ENCODE measurements at places on chromosomes 1 and 21. TPM values are rescaled to one million over a fixed set of nuclear protein-coding genes. Genes with fewer than 3 reads are reported as not detected.

The CELA2A gene
- total RNA-seq, result not detected

The SYPL2 gene
- 0.15 TPM for total RNA-seq

The OR6K3 gene
- not detected for total RNA-seq

The INSRR gene
- not detected for total RNA-seq

The ATF3 gene
- 37.4 TPM for total RNA-seq

The XPR1 gene
- 13.4 TPM for total RNA-seq

The GBP4 gene
- total RNA-seq, result 8.3 TPM

The ADAM30 gene
- total RNA-seq, result not detected

The CD101 gene
- total RNA-seq, result 9.3 TPM

The ACTN2 gene
- 0.34 TPM for total RNA-seq

The DNASE2B gene
- total RNA-seq, result not detected

The C1orf226 gene
- not detected for total RNA-seq

The DNAJC28 gene
- 2.6 TPM for total RNA-seq

The GPR37L1 gene
- total RNA-seq, result under 0.01 TPM

The OR6K6 gene
- total RNA-seq, result not detected

DNA sequence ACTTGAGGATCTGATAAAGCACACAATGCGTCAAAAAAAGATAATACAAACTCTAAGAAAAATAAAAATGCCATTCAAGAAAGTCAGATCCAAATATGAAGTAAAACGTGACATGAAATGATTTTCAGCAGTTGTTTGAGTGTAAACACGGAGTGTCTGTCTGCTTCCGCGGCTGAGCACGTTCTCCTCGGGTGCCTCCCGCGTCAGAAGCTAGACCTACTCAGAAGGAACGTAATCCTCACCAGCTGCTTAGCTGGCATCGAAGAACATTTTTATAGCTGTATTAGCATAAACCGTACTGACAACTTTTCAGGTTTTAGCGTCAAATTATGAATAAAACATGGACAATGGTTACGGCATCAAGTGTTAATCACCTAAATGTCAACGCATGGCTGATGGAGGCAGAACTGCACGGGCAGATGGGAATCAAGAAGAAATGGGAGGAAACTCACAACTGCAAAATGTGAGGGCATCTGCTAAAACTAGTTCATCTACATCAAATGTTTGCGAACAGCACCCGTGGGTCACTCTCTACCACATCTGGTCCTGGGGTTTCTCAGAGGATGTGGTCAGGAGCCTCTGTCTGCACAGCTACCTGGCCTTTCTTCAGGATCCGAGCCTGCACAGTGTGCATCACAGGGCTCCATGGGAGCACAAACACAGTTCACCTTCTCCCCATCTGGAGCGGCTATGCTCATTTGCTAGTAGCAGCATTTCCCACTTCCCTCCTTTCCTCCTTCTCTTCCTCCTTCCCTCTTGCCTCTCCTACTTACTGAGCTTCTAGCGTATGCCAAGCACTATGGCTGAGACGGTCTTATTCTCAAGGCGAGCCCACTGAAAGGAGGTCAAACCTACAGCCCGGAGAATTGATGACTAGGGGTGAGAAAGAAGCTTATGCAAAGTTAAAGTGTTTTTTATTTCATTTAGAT lies 40.0 kb downstream of the RCAN1 start:
- DNase-seq, result no peak

DNA sequence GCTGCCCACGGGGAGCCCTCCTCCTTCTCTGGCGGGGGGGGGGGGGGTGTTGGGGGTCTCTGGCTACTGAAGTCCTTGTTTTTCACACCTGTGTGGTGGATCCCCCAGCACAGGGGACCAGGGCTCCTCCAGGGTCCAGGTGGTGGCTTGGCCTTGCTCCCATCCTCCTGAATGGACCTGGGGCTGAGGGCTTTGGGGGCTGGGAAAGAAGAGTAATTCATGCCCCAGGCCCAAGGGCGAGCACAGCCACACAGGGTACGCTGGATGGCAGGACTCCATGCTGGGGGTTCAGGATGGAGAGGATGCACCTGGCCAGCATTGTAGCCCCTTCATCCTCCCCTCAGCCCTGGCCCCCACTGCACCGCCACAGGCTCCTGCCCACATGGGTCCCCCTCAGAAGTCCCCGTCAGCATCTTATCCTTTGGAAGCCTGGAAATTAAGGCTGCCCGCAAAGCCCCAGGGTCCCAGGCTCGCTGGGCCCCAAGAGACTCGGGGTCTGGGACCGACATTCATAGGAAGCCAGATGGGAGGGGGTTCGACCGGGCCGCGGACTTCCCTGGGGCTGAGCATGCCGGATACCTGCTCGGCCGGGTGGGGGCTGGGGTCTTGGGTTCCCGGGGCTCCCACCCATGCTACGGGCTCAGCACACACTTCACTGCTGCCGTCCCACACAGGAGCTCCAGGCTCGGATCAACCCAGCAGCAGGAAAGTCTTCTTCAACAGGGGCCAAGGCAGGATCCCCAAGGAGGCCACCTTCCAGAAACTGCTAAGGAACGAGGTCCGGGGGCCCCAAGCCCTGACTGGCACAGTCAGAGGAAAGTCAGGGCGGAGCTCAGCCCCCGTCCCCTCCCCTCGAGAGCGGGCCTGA lies 49.0 kb upstream of the ACTRT2 start:
- DNase-seq, result no peak

GRCh38 chr1:50705699-50706098 lies 254.4 kb downstream of the FAF1 start:
- DNase-seq, result no peak

- DNase-seq, result no peak
Measured at GRCh38 chr1:30881319-30882181, 27.0 kb downstream of the SDC3 start.

GRCh38 chr1:246519514-246519913 lies 12.4 kb upstream of the SMYD3 start:
- DNase-seq, result no peak

GRCh38 chr1:52927212-52928014 lies at the start of gene SCP2:
Gene SCP2 (plus strand): TSS chr1:52927276. CDS start chr1:52927397, 121 bp downstream.
- DNase-seq, result peak; percentile 86

GRCh38 chr1:221309723-221310122 lies 430.5 kb downstream of the HLX start:
- no peak for DNase-seq

- DNase-seq, result peak; percentile 70
Measured at GRCh38 chr1:27436204-27437159, 44.1 kb downstream of the GPR3 start.

- DNase-seq, result no peak
Measured at GRCh38 chr1:45260244-45260643, 53.8 kb upstream of the ZSWIM5 start.

DNA sequence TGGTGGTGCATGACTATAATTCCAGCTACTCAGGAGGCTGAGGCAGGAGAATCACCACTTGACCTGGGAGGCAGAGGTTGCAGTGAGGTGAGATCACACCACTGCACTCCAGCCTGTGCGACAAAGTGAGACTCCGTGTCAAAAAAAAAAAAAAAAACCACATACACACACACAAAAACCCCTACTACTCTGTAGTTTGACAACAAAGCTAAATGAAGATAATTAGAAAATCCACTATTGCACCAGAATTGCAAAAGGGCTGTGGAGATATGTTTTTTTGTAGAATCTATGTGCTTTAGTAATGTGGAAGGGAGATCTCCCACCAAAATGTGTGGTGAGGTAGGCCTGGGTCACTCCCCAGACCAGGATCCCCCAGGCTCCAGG lies 32.2 kb upstream of the KHDRBS1 start:
- no peak for DNase-seq

GRCh38 chr1:53314096-53314495 lies 13.8 kb downstream of the LRP8 start:
- DNase-seq, result no peak

DNA sequence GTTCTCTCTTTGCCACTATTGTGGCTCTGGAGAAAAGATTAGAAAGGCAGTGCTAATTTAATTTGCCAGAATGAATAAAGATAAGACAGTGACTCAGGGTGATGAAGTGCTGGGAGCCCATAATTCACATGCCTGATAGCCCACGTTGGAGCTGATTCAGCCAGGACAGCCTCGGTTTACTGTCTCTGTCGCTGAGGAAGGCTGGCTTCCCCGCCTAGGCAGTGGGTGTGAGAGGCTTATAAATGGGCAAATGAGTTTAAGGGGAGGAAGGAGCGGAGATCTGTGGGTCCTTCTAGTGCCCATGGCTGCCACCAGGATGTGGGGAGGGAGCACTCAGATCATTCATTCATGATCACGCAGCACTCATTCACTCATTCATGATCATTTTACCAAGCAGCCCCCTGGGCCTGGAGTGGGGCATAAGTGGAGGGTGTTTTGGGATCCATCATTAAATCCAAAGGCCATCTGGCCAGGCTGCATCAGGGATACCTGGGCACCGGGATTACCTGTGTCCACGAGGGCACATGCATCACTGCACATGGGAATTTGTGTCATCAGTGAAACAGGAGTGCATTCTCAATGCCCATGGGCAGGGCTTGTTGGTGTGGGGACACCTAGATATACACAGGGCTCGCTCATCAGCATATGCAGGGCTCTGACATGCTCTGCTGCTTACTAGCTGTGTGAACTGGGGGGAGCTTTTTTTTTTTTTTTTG lies 315.4 kb downstream of the MATN1 start:
- peak; percentile 89 for DNase-seq

GRCh38 chr1:156586892-156587477 lies 4.6 kb upstream of the NAXE start:
- no peak for DNase-seq

GRCh38 chr1:10629816-10630571 lies 155.2 kb downstream of the PEX14 start:
- no peak for DNase-seq

DNA sequence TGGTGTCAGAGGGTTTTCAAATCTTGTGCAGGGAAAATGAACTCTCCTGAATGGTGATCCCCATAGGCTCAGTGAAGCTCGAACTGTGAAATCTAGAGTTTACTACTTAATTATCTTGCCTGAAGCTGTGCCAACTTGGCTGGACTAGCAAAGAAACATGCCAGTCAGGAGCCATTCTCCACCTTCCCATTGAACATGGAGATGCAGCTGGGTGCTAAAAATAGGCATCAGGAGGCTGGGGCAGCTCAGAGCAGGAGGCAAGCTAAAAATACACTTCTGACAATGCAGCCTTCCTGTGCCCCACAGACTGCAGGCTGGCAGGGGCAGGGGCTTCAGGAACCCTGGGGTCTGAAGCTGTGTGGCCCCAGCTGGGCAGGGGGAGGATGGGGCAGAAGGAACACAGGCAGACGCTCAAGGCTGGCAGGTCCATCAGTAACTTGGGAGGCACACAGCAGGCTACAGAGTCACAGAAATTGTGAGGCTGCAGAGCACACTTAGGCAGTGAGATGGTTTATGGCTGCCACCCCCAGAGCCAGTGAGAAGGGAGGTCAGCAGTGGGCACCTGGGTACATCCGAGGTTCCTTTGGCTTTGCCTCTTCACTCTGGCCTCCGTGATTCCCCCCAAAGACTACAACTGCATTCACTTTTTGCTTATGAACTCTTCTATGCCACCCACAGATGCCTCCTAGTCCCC lies 155.4 kb upstream of the KCND3 start:
- no peak for DNase-seq

- peak; percentile 51 for DNase-seq
Measured at GRCh38 chr21:41160036-41160435, 7.9 kb upstream of the BACE2 start.

DNA sequence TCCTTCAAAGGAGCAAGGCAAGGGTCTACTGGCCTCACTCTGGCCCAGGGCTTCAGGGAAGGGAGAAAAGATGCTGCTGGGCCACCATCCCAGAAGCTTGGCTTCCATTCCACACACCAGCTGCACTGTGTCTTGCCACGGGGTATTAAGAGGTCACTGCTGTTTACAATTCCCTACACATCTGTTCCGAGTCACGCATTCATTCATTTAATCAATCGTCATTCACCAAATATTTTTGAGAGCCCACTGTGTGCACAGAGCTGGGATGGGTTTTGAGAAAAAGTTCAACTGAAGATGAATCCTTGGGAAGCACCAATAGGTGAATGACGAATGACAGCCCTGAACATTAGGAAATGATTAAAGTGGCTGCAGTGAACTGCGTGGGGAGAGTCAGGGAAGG lies 101.7 kb downstream of the NAV1 start:
- DNase-seq, result no peak

GRCh38 chr1:161074676-161075368 lies 5.1 kb upstream of the ARHGAP30 start:
- DNase-seq, result peak; percentile 49

DNA sequence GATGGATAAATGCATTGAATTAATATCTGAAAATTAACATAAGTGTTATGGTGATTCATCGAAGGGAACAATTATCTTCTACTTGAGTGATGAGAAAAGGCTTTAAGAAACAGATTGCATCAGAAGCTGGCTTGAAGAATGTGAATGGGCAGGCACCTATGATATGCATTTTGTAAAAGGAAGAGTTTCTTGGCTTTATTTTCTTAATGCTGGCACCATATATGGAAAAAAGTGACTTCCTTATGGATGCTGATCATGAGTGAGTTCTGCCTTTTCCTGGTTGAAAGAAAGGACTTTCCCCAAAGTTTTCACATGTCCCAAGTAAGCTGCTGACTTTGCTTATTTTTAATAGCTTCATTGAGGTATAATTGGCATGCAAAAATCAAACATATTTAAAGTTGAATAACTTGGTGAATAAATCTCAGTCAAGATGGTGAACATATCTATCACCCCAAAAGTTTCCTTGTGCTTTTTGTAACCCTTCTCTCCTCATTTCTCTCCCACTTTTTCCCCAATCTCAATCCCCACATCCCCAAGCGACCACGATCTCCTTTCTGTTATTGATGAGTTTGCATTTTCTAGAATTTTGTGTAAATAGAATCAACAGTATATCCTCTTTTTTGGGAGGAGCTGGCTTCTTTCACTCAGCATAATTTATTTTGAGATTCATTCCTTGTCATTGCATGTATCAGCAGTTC lies 74.2 kb downstream of the SPATA46 start:
- DNase-seq, result no peak

- no peak for DNase-seq
Measured at GRCh38 chr1:108847494-108847893, 9.4 kb downstream of the AKNAD1 start.

GRCh38 chr1:102191723-102192122 lies 195.0 kb upstream of the OLFM3 start:
- no peak for DNase-seq
